ENCODE measurements at places on chromosomes 5 and 9.

DNA sequence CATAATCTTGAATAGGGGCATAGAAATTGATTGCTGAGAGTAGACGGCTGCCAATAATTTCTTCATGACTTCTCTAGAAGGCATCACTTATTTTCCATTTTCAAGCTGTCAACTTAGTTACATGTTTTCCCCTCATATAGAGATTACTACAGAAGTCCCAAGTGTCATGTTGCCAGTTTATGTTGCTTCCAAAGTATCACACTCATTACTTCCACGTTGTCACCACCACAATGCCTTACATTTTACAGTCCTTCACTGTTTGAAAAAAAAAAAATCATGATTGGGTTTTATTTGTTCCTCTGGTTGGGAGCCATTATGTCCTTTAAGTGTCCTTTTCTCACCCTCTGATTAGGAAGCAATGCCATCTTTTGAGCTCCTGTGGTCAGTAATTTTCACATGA, 2144.6 kb upstream of the ACO1 start:
- no peak for DNase-seq

DNA sequence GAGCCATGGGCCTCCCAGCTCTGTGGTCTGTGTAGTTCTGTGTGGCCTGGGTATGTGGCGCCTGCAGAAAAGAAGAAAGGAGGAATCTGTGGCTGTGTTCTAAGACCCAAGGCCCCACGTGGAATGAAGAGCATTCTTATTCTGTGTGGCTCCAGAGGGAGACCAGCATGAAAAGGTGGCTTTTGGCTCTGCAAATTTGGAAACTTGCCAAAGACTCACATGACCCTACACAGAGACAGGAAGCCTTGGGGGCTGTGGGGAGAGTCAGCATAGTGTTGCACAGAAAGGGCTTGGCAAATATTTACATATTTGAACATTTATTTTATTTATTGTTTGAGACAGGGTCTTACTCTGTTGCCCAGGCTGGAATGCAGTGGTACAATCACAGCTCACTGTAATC, 193.3 kb downstream of the TMEM38B start:
- no peak for DNase-seq

- no peak for DNase-seq
These were observed 9.4 kb upstream of the RNF180 start for GRCh38 chr5:64156261-64156660.

DNA sequence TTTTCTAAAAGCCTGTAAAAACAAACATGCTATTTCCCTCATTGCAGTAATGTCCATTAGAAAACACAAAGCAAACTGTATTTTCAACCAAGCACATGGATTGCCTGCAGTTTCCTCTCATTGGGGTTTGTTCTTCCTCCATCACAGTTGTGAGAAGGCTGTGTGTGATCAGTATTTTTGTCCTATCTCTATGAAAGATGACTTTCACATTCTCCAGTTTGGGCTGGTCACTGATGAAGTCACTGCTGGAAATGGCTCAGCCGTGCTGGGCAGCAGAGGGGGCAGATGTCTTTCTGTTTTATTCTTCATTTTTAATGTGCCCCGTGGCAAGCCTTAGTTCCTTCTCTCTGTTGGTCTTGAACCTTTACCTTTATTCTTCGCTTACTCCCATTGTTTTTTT, 288.9 kb upstream of the MPDZ start:
- peak; percentile 46 for DNase-seq

DNA sequence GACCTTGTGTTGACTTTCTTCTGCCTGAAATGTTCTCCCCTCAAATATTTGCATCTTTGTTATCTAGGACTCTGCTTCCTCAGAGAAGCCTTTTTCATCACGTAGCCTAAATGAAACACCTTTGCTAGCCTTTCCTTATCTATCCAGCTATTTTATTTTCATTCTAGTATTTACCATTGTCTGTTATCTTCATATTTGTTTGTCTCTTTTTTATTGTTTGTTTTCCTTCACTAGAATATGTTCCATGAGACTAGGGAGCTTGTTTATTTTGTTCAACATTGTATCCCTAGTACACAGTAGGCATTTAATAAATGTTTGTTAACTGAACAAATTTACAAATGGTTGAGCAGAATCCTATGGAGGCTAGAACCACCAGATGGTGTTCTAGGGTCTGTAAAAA, 178.0 kb downstream of the NPR3 start:
- DNase-seq = no peak

GRCh38 chr9:38120961-38121360, 51.9 kb upstream of the SHB start:
- no peak for DNase-seq

DNA sequence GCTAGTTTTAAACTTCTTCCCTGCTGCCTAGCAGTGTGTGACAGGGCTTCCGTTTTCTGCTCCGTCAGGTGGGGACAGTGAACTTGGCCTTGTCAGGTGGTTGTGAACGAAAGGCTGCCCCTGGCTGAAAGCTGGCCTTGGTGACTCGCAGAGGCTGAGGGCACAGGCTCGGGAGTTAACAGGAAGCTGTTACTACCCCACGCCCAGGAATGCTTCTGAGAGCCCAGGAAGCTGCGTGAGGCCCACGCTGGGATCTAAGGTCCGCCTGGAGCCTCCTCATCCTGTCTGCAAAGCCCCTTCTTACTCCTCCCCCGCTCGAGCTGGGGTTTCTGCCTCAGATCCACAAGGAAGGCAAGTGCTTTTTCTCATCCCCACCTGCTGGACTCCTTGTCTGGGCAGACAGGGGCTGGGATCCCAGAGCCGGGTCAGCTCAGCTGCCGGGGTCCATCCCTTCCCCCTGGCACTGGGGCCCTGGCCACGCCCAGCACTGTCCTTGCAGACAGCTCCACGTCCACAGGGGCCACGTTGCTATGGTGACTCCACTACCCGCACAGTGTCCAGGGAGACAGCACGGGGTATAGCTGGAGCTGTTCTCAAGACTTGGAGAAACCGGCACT, 124.7 kb upstream of the TBC1D2 start:
- DNase-seq = no peak

- peak; percentile 78 for DNase-seq
These were observed 540.8 kb downstream of the BNC2 start for GRCh38 chr9:16329671-16330113.

GRCh38 chr5:75277463-75277862, 40.8 kb upstream of the ANKRD31 start:
- no peak for DNase-seq

- DNase-seq = peak; percentile 99
These were observed 69.0 kb upstream of the GRAMD2B start for GRCh38 chr5:126354012-126354857.

DNA sequence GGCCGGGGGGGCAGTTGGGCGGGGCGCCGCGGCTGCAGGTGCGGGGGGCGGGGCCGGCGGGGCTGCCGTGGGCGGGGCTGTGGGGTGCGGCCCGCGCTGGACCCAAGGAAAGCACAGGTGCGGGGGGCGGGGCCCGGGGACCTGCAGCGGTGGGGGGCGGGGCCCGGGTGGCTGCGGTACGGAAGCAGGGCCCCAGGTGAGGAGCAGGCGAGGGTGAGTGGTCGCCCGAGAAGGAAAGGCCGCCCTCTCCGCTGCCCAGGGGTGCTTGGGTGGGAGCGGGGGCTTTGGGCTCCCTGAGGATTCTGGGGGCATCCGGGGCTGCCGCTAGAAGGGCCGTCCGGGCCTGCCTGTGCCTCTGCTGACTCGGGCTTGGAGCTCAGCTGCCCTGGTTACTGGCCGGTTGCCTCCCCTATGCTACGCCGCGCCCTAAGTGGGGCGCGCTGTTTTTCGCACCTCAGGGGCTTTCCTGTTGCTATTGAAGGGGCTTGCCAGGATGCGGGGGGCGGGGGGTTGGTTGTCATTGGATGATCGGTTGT, 767 bp downstream of the RALGPS1 start:
- DNase-seq = no peak

GRCh38 chr5:14416621-14417275, 164.8 kb upstream of the OTULINL start:
- no peak for DNase-seq

- no peak for DNase-seq
These were observed 74.0 kb downstream of the GNAQ start for GRCh38 chr9:77957652-77958051.

DNA sequence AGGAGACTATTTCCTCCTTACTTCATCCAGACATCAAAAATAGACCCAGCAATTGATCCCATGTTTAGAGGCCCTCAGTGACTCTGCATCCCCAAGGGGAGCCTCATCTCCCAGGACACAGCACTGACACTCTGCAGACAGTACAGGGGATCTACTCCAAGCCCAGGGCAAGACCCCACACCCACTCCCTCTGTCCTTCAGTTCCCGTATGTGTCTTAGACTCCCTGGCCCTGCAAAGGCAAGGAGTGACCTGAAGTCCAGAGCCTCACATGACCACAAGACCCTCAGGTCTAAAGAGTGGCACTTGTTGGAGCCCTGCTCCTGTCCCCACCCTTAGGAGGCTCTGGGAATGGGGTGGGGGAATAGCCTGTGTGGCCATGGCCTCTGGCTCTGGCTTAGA, 21.7 kb downstream of the IGIP start:
- no peak for DNase-seq

GRCh38 chr5:57231607-57232006, 57.7 kb downstream of the GPBP1 start:
- DNase-seq = no peak

DNA sequence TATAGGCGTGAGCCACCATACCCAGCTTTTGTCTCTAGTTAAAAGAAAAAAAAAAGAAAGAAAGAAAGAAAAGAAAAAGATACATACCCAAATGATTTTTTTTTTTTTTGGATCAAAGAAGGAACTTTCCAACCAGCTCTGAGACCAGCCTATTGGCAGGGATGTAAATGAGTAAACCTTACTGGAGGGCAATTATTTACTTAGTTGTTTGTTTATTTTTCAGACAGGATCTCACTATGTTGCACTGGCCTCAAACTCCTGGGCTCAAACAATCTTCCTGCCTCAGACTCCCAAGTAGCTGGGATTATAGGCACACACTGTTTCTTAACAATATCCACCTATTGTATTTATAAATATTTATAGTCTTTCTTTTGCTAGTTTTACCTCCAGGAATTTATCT, 10.9 kb upstream of the SPOUT1 start:
- no peak for DNase-seq

GRCh38 chr9:130034570-130034969, 8.4 kb downstream of the FNBP1 start:
- peak; percentile 77 for DNase-seq

DNA sequence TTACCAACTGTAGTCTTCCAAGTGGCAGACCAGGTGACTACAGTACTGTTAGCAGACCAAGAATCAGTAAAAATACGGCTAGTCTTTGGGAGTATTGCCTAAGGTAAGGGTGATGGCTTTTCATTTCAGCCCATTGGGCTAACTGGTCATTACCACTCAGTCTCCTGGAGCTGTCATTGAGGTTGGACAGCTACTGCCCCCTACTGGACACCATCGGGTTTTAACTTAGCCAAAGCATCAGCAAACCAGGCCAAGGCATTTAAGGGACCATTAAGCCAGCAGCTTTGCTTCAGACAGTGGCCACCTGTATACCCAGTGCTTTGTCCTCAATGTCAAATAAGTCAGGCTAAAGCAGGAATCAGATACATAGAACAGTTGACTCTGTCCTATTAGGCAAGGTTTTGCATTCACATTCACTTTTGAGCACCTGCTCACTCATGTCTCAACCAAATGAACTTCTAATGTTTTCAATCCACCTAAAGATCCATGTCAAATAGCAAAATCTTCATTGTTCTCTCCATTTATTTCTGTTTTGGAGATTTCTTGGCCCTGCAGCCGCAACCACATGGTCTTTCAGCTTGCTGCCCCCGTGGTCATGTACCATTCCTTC, 117.2 kb downstream of the INVS start:
- DNase-seq = peak; percentile 62

DNA sequence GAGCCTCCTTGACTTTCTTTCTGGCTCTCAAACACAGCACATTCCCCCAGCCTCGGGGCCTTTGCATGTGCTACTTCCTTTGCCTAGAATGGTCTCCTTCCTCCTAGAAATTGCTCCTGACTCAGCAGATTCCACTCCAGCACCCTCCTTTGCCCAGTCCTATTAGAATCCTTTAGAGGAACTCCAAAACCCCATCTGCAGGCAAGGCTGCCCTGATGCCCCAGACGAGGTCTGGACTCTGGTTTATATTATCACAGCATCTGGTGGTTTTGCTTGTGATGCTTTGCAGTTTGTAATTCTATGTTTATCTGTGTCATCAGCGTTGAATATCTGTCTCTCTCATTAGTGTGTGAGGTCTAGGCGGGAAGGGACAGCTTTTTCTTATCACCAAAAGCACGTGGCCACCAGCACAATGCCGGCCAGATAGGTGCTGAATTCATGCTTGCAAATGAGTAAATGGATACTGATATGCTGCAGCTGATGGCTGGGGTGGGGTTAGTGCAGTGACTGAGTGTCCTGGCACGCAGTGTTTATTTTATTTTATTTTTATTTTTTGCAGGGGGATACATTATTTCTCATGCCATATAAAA, 30.0 kb upstream of the ANKH start:
- DNase-seq = no peak

GRCh38 chr9:26243726-26244125, 565.5 kb upstream of the TUSC1 start:
- DNase-seq = peak; percentile 54

DNA sequence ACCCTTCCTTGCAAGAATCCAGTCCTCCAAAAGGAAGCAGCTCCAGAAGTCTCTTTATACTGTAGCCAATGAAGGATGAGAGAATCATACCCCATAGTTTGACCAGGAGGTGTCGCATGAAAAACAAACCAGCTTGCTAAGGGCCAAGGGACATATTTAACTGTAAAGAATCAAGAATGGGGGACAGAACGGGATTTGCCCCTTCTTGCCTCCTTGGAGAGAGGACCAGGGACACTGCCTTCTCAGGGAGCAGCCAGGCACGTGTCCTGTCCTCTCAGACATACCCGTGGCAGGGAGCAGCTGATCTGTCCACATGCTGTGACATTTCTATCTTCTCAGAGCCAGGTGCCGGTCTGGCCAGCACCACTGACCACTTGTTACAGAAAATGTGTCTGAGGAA, 11.7 kb downstream of the PRUNE2 start:
- DNase-seq = no peak

- no peak for DNase-seq
These were observed 12.2 kb downstream of the IL9 start for GRCh38 chr5:135883441-135883840.

DNA sequence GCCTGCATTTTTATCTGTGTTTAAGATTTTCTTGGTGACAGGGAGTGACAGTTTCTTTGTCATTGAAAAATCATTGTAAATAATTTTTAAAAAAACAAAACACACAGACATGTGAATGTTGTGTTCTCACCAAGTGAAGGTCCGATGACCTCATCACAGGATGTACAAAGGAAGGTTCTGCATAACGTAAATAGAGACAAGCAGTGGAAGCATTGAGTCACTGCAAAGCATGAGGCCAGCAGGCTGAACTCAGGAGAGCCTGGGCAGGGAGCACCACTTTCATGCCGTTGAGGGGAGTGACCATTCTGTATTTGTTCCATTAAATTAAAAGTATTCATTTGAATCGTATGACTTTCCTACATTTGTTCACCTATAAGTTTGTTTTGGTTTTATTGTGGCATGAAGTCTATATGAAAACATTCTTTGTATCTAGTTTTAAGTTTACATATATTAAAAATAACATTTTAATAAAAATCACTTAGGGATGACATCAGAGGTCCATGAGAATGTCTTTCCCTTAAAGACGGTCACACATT, 70.4 kb upstream of the TLE1 start:
- peak; percentile 87 for DNase-seq
